ENCODE measurements at places on chromosomes 3 and 15.

DNA sequence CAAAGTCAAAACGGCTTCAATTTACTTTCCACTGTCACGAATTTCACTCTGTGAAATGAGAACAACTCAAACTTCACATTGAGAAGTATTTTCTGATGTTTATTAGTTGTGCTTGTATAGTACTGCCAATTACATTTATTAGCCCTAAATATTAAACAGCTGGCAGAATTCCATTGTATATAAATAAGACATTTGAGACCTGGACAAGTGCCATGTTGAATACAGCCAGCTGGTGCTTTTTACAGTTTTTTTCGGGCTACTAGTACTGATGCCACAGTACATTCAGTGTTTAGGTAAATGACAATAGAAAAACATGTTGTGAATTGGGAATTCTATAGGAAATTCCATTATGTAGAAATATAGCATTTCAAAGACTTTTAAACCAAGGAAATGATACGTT is 79.0 kb downstream of the EPHA3 start:
- no peak for DNase-seq

- DNase-seq: no peak
Observed at GRCh38 chr3:102200560-102200959, 234.3 kb upstream of the ZPLD1 start.

GRCh38 chr3:172675441-172676193 is 35.2 kb downstream of the NCEH1 start:
- peak; percentile 46 for DNase-seq

DNA sequence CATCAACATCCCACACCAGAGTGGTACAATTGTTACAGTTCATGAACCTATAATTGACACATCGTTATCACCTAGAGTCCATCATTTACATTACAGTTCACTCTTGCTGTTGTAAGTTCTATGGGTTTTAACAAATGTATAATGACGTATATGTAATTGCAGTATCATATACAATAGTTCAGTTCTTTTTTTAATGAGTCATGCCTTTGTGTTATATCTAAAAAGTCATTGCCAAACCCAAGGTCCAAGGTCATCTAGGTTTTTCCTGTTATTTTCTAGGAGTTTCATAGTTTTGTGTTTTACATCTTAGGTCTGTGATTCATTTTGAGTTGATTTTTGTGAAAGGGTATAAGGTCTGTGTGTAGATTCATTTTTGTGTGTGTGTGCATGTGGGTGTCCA is 160.9 kb upstream of the GALNT15 start:
- no peak for DNase-seq

DNA sequence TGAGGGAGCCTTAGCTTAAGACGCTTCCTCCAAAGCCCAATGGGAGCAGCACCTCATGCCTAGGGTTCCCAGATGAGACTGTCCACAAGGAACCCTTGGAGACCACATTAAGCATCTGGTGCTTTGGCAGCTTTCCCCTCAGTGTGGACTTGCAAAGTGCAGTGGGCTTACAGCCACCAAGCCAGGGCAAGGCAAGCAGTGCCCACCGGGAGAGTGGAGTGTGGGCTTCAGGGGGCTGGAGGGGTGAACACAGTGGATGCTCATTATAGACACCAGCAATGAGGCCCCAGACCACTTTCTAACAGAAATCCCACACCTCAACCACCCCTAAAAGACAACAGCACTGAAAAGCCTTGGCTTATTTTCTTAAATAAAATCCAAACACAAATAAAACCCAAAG is 9.1 kb upstream of the MUSTN1 start:
- DNase-seq: no peak

DNA sequence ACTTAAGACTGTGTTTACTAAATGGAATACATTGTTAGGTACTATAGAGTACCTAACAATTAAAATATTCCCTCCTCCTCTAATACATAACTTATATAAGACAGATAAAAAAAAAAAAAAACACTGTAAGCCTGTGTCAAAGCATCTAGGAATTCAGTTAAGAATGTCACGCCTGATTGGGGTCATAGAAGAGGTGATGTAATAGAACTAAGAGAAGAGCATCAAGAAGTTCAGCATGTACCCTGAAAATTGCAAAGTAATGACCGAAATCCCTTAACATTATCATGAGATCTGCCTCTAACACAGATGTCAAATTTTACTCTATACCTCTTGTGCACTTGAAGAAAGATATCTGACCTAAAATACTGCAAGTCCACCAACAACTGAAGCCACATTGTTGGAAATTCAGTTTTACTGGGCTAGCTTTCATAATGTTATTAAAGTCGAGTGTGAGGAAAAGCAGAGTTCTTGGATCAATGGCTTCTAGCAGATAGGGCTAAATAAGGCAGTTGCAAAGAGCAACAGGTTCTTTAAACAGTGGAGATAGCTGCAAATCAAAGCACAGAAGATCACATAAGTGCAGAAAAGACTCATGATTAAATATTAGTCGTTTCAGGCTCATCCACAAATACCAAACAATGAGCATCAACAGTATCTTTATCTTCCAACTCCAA is 75.0 kb downstream of the TBL1XR1 start:
- DNase-seq: no peak

DNA sequence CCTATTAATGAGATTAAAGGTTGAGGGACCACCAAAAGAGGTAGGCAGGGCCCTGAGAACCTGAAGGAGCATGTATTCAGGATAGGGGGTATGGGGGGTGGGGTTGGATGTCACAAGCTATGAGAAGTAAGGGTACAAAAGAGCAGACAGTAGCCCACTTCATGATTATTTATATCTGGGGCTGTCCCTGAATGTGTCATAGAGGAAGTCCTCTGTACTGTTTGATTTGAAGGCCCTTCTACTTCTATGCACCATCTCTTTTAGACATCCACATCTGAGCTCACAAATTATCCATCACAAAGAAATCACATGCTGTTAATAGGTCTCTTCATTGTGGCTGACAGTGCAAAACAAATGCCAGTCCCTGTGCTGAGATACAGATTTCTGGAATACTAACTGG is 68.6 kb downstream of the FHIT start:
- no peak for DNase-seq

Data from H7 (cell line).